ENCODE measurements at places on chromosomes 2 and 18.
A peak's percentile ranks its signal among the peaks of the same experiment; 100 is the strongest.

GRCh38 chr18:29512203-29512602 is 1335.3 kb upstream of the CDH2 start:
- peak; percentile 3 for DNase-seq

GRCh38 chr2:24635181-24635580 is 144.1 kb downstream of the NCOA1 start:
- DNase-seq = no peak

- DNase-seq = peak; percentile 43
Observed at GRCh38 chr2:86807468-86808275, 17.0 kb upstream of the CD8A start.

GRCh38 chr18:63098018-63098981 is 221.3 kb downstream of the BCL2 start:
- no peak for DNase-seq

DNA sequence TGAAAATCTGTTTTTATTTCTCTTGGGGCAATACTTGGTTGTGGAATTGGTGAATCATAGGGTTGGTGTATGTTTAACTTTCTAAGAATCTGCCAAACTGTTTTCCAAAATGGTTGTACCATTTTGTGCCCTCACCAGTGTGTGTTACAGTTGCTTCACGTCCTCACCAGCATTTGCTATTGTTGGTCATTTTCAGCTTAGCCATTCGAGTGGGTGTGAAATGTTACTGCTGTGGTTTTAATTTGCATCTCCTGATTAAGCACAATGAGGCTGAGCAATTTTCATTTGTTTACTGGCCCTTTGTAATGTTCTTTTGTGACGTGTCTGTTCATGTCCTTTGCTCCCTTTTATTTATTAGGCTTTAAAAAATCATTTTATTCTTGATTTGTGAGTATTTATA is 49.7 kb downstream of the FOSL2 start:
- no peak for DNase-seq

DNA sequence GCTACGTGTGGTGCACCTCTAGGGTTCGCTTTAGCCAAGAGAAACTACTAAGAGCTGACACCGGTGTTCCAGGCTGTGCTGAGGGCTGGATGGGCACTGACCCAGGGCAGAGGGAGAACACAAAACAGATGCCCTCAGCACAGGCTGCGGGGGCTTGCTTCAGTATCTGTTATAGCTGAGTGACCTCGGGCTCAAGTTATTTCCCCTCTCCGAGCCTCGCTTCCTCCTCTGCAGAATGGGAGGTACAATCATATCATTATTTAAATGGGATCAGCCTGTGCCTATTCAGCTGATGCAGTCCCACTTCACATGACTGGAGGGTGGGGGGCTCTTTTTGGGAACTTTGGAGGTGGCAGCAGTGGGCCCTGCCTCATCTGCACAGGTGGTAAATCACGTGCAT is 156.1 kb upstream of the APCDD1 start:
- DNase-seq = no peak

GRCh38 chr18:354003-354402 is 86.2 kb upstream of the THOC1 start:
- DNase-seq = no peak

DNA sequence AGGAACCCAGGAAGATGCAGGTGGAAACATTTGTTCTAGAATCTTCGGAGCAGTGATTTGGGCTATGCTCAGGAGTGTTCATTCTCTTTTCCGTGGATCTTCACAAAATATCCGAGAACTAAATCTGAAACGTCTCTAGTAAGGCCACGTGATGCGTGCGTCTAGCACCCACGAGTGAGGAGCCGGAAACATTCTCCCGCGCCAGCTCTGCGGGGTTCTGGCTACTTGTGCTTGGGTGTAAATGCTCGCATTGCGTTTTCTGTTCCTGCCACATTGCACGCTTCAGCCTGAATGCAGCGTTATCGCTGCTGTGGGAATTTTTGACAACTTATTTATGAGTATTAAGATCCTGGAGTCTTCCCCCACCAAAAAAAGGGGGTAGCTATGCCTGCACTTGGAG is 71.4 kb downstream of the KLHL29 start:
- no peak for DNase-seq
